Foreskin keratinocyte (primary cell): ENCODE measurements at places on chromosomes 6 and 20. TPM values are rescaled to one million over a fixed set of nuclear protein-coding genes. Genes with fewer than 3 reads are reported as not detected.
A peak's percentile ranks its signal among the peaks of the same experiment; 100 is the strongest.

KCNQ5 gene
- total RNA-seq: 4.9 and 6.4 TPM in 2 replicates

TTLL9 gene
- total RNA-seq: not detected in 2 replicates

DNA sequence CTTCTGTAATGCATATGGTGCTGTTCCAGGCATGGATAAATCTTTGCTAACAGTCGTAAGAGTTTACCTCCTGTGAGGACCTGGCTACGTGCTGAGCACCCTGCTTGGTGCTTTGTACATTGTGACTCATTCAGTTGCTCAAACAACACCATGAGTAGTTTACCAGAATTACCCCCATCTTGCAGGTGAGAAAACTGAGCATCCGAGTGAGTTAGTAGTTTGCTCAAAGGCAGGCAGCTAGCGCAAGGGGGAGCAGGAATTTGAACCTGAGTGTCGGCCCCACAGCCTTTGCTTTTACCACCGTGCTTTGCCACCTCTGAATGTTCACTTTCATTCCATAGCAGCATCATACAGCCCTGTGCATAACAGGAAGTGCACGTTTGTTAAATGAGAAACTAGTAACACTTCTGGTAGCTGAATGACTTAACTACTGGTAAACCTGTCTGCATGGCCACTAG lies 121.9 kb downstream of the MTHFD1L start:
- peak; percentile 12 for DNase-seq

DNA sequence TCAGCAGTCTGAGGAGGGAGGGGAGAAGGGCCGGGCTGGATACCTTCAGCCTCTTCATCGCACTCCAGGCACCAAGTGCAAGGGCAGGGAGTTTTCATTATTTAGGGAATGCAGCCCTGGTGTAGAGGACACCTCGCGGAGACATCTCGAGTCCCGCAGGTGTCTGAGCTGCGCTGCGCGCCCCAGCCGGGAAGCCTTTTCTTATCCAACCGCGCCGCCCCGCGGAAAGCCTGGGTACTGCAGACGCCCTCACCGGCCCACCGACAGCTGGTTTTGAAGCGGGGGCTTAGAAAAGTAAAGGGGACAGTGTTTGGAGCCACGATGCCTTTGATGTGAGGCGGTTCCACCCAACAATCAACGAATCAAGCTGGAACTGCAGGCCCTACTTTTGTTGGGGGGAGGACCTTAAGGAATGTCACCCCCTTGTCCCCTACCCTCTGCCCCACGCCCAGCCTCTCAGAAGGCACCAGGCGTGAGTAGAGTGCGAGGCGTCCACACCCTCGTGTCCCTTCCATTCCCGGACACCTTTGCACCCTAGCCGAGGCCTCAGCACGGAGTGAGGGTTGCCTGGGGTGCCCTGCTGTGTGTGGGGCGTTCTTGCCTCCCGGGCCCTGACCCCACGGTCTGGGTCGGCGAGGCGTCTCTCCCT lies 8.6 kb downstream of the NKX2-2 start:
- DNase-seq: no peak

DNA sequence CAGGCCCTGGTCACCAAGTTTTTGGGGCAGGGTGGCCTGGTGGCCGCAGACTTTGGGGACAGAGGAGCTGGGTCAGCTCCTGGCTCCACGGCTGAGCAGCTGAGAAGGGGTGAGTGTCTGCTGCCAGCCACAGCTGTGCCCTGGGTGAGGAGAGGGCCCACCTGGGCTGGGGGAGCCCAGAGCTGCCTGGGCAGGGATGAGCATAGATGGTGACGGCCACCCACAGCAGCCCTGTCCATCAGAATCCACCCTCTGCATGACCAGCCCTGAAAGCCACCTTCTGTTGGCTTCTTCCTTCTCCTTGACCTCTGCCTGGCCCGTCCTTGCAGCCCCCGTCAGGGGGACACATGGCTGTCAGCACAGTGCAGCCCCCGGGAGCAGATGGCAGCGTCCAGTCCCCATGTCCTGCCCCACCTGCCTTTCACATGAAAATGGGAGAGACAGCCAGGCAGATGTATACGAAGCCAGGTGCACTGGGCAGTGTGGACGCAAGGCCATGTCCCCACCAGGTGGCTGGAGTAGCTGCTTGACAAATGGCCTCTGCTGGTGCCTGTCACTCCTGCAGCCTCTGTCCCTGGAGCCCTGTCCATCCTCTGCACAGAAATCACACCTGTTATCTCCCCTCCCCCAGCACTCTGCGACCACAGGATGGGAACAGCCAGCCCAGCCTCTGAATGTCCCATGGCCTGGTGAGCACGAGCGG lies 220.8 kb downstream of the PREX1 start:
- DNase-seq: no peak

GRCh38 chr6:125922322-125922860 lies 34.2 kb upstream of the HINT3 start:
- DNase-seq: no peak

PRPH2 gene
- not detected in 2 replicates for total RNA-seq

FYN gene
- total RNA-seq: 46.4 and 61.1 TPM in 2 replicates

HAO1 gene
- total RNA-seq: not detected in 2 replicates

FAM209A gene
- 0.31 TPM in 1 of 2 replicates, not detected in the other for total RNA-seq

SYNJ2 gene
- 15.7 and 16.2 TPM in 2 replicates for total RNA-seq

WFDC13 gene
- total RNA-seq: not detected in 2 replicates

DNA sequence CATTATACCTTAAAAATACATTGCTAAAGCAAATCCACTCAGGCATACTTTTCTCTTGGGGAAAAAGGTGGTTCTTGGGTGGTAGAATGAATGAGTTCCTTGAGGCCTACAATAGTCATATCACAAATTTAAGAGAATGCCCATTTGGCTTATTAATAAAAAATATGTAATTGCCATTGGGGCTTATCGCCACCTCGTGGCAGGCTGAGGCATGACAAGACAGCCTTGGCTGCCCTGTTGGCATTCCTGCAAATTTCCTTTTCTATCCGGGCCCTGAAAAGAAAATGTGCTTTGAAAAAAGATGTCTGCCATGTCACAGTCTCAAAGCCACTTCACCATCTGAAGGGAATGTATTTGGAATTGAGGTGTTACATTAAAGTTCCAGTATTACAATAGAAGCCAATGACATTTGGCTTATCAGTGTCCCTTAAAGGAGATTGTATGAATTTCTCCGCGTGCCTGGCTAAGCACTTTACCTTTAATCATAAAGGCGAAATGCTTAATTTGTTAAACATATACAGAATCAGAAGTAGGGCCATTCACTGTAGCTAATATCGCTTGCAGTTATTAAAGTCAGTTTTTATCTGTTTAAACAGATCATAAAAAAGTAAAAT lies 188.3 kb upstream of the ZFP64 start:
- no peak for DNase-seq

DNA sequence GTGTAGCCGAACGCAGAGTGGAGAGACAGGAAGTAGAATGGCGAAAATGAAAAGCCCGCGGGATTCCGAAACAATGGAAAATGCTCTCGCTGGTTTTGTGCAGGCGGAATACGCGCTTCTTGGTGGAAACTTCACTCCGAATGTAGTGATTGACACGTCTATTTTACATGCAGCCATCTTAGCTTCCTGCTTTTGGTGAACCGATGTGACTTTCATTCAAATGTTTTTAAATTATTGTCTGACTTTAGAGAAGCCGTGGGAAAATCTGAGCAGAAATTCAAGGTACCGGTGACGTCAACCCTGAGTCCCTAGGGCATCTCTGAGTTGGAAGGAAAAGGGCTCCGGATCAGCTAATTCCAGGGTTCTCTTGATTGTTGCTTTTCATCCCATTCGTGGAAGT lies 11.4 kb downstream of the GPX5 start:
- no peak for DNase-seq

FOXC1 gene
- 3.5 and 5.0 TPM in 2 replicates for total RNA-seq

DNA sequence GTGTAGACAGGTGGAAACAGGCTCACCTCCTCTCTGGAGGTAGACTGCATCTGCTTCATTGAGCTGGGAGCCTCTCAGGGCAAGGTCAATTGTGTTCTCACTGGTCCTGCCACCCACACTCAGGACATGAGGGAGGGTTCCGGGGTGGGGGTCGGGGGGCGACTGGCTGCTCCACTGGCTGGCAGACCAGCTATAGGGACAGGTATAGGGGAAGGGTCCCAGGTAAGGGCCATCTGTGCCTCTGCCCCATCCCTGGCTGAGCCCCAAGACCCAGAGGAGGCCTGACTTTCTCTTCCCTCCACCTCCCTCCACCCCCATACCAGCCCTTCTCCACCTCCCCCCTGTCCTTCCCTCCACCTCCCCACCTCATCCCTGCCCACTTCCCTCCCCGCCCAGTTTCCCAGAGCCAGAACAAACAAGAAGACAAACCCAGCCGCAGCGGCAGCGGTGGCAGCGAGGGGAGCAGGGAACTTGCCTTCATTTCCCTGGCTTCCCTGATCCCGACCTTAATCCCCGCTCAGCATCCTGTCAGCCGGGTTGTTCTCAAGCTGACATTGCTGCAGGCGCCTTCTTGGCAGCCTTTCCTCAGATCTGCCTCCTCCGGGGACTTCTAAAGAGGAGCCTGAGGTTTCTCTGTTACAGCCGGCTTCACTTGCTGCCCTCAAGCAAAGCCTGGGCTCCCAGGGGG lies 18.3 kb upstream of the FOXP4 start:
- no peak for DNase-seq

GRCh38 chr6:12436683-12437082 lies 146.5 kb downstream of the EDN1 start:
- DNase-seq: no peak

PRL gene
- not detected in 2 replicates for total RNA-seq

DNA sequence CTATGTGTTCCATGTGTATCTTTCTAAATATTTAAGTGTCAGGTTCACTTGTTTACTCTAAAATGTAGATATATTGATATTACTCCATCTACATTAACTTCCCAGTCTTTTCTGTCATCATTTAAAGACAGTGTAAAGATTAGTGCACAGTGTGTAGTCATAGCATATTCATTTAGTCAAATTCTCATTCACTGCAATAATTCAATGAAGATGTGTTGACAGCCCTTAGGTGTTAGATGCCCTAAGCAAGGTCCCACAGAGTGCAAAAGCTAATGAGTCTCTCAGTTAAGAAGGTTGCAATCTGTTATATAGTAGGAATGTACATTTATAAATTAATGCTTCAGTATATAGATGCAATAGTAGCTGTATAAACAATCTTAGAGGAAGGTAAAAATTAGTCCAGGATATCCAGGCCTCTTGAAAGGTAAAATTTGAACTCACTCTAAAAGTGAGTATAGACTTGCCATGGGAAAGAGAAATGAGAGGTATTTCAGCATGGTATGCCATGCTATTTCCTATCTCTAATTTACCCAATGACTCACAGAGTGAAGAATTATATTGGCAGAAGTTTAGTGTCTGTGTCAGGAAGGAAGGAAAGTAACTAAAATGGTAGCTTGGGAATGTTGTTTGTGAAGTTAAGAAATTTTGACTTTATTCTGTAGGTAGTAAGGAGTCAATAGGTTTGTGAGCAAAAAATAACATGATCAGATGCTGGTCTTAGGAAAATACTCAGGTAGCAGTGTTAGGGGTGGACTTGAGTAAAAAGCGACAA lies 969.9 kb upstream of the CITED2 start:
- peak; percentile 29 for DNase-seq

ADGRG6 gene
- 45.7 TPM in 2 replicates for total RNA-seq

DNA sequence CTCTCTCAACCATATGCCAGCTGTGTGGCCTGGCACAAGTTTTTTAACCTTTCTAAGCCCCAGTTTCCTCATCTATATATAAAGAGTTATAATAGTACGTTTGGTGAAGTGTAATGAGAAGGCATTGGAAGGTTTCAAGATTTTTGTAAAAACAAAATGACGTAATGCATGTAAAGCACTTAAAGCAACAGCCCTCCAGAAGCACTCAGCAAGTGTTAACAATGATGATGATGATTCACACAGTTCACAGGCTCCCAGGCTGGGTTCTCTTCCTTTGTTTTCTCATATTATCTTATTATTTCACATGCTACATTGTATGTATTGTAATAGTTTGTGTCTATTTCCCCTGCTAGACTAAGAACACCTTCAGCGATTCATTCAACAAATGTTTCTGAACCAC lies 6.2 kb downstream of the CEP250 start:
- no peak for DNase-seq

DNA sequence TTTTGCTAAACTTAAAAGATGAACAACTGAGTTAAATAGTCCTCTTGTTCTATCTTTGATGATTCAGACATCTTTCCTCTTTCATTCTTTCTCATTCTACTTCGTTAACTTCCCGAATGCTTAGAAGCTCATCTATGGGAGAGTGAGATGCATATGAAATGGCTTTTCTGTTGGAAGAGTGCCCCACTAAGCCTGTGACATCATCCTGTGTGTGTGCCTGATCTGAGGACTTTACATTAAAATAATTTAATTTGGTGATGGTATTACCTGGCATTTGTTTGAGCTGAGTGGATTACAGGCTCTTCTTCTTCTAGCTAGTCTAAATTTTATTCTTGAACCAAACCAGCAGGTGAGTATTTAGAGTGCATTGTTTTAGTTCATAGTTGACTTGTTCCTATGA lies 626.5 kb downstream of the QKI start:
- no peak for DNase-seq

DNA sequence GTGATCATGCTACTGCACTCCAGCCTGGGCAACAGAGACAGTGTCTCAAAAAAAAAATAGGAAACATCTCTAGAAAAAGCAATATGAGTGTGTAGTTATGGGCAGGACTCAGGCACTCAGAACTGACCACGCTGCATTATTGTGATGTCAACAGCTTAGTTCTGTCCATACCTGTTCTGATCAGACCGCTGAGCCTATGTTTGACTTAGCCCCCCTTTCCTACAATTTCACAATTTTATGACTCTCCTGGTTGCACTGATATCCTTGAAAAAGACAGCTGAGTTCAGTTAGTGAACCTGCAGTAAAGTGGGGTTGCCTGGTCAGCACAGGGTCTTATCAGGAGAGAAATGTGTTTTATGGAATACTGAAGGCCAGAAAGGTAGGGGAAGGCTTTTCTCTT lies 37.8 kb upstream of the PRDM1 start:
- no peak for DNase-seq

- DNase-seq: no peak
Measured at GRCh38 chr6:137495703-137496336, 1.6 kb upstream of the OLIG3 start.

- no peak for DNase-seq
Measured at GRCh38 chr20:47263080-47263464, 93.4 kb downstream of the ZMYND8 start.

- peak; percentile 100 for DNase-seq
Measured at GRCh38 chr6:47787620-47788497, 6.0 kb downstream of the OPN5 start.

- peak; percentile 50 for DNase-seq
Measured at GRCh38 chr6:63307581-63308246, 12.1 kb downstream of the LGSN start.

DNA sequence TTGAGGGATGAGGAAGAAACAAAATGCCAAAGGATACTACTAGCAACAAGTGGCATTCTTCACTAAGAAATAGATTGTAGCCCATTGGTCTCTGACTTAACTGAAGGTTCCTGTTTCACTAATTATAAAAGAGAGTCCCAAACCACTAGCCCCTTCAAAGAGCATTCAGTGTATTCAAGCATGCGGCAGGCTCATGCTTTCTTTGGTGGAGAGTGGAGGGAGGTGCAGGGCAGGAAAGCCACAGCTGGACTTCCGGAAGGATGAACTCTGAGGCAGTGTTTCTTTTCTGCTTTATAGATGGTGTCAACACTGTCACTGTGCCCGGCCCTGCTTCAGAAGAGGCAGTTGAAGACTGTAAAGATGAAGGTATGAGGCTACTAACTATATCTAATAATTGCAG lies 636.1 kb downstream of the KIF16B start:
- DNase-seq: no peak
